ENCODE measurements at places on chromosomes 4 and X.

GRCh38 chrX:118272242-118272641 lies 73.7 kb upstream of the WDR44 start:
- no peak for DNase-seq

GRCh38 chrX:88613338-88613737 lies 133.7 kb upstream of the CPXCR1 start:
- no peak for DNase-seq

GRCh38 chr4:141447761-141448160 lies 188.6 kb upstream of the IL15 start:
- no peak for DNase-seq

DNA sequence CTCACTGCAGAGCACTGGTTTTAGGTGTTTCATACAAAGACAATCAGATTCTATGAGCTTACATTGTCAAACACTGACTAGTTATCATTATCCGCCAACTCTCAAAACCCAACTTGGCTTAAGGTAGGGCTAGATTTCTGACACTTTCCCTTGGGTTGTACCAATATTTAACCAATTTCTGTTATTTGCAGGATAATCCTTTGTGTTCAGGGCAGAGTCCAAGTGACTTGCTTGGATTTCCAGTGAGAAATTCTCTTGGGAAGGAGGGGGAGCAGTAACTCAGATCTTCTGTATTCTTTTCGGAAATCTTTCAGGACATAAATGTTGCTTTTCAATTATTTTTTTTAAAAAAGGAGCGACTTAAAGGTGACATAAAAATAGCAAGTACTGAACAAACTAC lies 23.1 kb downstream of the DGKK start:
- no peak for DNase-seq

- DNase-seq, result no peak
Measured at GRCh38 chrX:97372001-97372766, 488.5 kb downstream of the RPA4 start.

DNA sequence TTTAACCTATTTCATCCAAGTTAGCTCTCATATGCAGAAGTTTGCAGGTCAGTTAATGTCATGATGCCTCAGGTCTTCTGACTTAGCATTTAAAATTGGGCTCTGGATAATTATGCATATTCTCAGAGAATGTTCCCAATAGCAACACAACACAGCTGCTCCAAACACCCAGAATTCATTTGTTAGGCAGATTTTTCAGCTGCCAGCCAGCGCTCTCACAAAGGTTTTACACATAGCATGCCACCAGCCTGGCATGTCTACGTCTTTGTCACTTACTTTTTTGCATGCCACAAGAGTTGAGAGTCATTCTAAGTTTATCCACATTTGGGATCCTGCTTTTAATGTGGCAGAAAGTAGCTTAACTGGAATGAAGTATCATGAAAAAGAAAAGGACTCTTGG lies 84.8 kb downstream of the LIMCH1 start:
- DNase-seq, result no peak

DNA sequence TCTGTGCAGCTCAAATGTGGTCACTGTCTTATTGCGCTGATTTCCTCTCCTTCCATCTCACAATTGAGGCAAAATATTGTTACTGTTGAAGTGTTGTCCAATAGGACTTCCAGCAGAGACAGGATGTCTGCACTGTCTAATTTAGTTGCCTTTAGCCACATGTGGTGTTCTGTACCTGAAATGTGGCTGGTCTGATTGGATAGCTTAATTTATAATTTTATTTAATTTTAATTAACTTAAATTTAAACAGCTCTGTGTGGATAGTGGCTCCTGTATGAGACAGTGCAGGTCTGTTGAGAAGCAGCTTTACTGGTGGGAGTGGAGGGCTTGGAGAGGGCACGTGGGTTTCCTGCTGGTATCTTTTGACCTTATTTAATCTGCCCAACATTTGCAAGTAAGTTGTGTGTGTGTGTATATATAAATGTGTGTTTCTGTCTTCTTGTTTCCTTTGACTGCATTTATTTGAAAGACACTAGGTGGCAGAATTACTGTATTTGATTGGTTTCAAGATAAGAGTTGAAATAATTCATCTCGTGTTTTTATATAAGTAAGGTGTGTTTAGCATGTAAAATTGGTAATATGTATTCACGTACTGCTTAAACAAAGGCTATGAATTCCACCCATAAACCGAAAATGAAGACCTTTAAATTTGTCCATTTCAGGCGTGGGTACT lies 55.3 kb upstream of the MSANTD1 start:
- no peak for DNase-seq

DNA sequence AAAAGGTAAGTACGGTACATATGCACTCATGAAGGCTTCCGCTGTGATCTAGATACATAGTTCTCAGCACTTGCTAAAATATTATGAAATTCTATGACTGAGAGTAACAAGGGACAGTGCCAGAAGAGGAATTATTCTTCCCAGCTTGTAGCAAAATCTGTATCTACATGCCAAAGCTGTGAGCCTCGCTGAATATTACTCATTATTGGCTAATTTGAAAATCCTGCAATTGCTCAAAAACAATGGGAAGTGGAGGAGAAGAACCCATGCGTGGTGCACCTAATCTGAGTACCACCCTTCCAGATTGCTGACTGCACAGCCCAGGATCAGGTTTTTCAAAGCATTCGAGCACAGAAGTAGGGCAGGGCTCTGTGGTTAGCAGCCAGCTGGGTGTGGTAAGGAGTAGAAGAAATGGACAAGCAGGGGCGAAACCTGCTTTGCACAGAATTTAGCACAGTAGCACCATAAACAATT lies 17.4 kb upstream of the PDCL2 start:
- no peak for DNase-seq

- DNase-seq, result no peak
Measured at GRCh38 chr4:93878566-93878965, 50.0 kb downstream of the ATOH1 start.

All from GM12864 (cell line).